Mammary epithelial cell (primary cell): ENCODE measurements at places on chromosomes 7 and 10.
A peak's percentile ranks its signal among the peaks of the same experiment; 100 is the strongest.

- no peak for DNase-seq
Measured at GRCh38 chr10:102393411-102394078, 2.0 kb upstream of the NFKB2 start.

GRCh38 chr7:66258409-66258808 is 53.3 kb downstream of the TPST1 start:
- peak; percentile 73 for DNase-seq

GRCh38 chr10:580778-581177 is 108.7 kb downstream of the DIP2C start:
- peak; percentile 91 for DNase-seq

DNA sequence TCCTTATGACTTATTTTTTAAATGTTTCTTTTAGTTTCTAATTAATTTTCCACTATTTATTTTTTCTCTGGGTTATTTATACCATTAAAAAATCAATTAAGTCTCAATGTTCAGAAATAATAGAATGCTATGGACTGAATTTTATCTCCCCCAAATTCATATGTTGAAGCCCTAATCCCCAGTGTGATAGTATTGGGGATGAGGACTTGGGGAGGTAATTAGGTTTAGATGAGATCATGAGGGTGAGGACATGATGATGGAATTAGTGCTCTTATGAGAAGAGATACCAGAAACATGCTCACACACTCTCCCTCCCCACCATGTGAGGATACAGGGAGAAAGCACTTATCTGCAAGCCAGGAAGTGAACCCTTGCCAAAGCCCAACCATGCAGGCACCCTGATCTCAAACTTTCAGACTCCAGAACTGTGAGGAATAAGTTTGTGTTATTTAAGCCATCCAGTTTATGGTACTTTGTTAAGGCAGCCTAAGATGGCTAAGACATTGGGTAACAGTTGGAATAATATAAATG is 202.6 kb downstream of the MDFIC start:
- DNase-seq, result no peak

- DNase-seq, result no peak
Measured at GRCh38 chr10:72087969-72088888, at the start of gene SPOCK2. TSS of gene SPOCK2 (minus strand) at chr10:72088551. CDS start at chr10:72088328, 223 bp downstream.

DNA sequence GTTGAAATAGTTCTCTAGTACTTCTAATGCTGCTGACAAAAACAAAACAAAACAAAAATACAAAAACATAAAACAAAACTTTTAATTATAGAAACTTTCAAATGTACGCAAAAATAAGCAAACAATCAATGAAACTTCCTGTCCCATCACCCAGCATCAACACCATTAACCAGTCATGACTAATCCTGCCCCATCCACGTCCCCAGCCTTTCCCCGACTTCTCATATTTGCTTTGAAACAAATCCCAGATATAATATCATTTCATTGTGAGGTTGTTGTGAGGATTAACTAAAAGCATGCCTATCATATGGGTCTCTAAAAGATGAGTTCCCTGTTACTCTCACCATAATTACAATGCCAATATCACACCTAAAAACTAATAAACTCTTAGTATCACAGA is 55.7 kb downstream of the CSTF2T start:
- no peak for DNase-seq

DNA sequence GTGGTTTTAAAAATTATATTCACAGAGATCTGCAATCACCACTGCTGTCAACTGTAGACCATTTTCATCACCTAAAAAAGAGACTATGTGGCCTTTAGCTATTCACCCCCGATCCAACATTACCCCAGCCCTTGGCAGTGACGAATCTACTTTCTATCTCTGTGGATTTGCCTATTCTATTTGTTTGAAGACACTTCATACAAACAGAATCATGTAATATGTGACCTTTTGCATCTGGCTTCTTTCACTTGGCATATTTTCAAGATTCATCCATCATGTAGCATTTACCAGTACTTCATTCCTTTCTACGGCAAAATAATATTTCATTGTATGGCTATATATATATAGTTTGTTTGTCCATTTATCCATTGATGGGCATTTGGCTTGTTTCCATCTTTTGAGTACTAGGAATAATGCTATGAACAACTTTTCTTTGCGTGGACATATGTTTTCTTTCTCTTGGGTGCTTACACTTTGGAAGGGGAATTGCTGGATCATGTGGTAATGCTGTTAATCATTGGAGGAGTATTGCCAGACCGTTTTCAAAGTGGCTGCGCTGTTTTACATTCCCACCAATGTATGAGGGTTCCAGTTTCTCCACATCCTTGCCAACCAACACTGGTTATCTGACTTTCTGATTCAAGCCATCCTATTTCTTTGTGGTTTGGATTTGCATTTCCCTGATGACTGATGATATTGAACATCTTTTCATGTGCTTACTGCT is 22.3 kb downstream of the ADAMTS14 start:
- no peak for DNase-seq

GRCh38 chr7:129780974-129781927 is 169.7 kb downstream of the NRF1 start:
- no peak for DNase-seq
